Psoas muscle (tissue), 8 donors: ENCODE measurements at places on chromosomes 3 and 15.
A peak's percentile ranks its signal among the peaks of the same experiment; 100 is the strongest.

- H3K27me3 ChIP-seq = no peaks in the 10 kb centered on the region
- peak within 1 kb of the TSS; percentile 95 for H3K4me3 ChIP-seq
- no peaks in the 10 kb centered on the region for H3K36me3 ChIP-seq
- H3K4me1 ChIP-seq = peaks cover 23% of the 10 kb centered on the region
- DNase-seq = peak; percentile 95
- H3K27ac ChIP-seq = peak within 1 kb of the TSS; percentile 94
Measured at GRCh38 chr15:29269485-29270168, at the start of gene NSMCE3. Gene NSMCE3 (minus strand): TSS chr15:29269822. CDS start chr15:29269705, 117 bp downstream.

GRCh38 chr3:23372285-23372684, 169.2 kb downstream of the UBE2E2 start:
- no peak overlapping the region for H3K27ac ChIP-seq
- H3K4me1 ChIP-seq = peaks cover 4% of the 10 kb centered on the region
- no peaks in the 10 kb centered on the region for H3K27me3 ChIP-seq
- DNase-seq = no peak
- no peaks in the 10 kb centered on the region for H3K36me3 ChIP-seq
- no peak overlapping the region for H3K4me3 ChIP-seq

DNA sequence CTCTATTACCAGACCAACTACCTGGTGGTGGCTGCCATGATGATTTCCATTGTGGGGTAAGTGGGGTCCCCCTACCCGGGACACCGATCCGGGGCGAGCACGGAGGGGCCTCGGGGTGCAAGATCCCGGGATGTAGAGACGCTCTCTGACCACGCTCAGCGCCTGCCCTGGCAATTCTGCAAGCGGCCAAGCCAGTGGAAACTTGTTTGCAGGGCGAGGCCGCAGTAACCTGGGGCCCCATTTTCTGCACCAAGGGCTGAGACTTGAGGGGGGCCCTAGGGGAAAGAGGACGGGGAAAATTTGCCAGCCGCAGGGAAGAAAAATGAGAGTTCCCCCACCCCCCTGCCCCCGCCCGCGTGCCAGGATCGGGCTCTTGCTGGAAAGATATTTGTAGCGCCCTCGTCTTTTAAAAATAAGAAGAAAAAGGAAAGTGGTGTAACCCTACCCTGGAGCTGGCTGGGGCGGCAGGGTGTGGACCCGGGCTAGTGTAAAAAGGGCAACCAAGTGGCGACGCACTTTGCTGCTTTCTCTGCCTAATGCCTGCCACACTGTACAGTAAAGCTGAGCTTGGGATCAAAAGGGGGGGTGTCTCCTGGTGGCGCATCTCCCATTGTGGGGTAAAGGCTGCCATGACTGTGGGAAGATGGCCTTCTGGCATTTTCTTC, 563 bp downstream of the ARL6IP5 start:
- peak overlapping the region; percentile 98 for H3K27ac ChIP-seq
- peak; percentile 64 for DNase-seq
- no peaks in the 10 kb centered on the region for H3K27me3 ChIP-seq
- peaks cover 68% of the 10 kb centered on the region for H3K4me1 ChIP-seq
- peak overlapping the region; percentile 90 for H3K4me3 ChIP-seq

DNA sequence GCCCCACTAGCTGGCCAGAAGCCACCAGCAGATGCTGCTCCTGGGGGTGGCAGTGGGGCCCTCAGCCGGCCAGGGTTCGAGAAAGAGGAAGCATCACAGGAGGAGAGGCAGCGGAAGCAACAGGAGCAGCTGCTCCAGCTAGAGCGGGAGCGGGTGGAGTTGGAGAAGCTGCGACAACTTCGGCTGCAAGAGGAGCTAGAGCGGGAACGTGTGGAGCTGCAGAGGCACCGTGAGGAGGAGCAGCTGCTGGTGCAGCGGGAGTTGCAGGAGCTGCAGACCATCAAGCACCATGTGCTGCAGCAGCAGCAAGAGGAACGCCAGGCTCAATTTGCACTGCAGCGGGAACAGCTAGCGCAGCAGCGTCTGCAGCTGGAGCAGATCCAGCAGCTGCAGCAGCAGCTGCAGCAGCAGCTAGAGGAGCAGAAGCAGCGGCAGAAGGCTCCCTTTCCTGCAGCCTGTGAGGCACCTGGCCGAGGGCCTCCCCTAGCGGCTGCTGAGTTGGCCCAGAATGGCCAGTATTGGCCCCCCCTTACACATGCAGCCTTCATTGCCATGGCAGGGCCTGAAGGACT, 17.5 kb upstream of the APEH start:
- no peak for DNase-seq
- no peaks in the 10 kb centered on the region for H3K4me1 ChIP-seq
- H3K36me3 ChIP-seq = no peaks in the 10 kb centered on the region
